ENCODE measurements at places on chromosomes 3 and 15. TPM values are rescaled to one million over a fixed set of nuclear protein-coding genes. Genes with fewer than 3 reads are reported as not detected.

- peaks cover 46% of the 10 kb centered on the region for H3K27me3 ChIP-seq
- no peak for DNase-seq
- no peaks in the 10 kb centered on the region for H3K4me1 ChIP-seq
- H3K27ac ChIP-seq, result no peak overlapping the region
These were observed 742 bp downstream of the CAMKV start for GRCh38 chr3:49868862-49869466.

DNA sequence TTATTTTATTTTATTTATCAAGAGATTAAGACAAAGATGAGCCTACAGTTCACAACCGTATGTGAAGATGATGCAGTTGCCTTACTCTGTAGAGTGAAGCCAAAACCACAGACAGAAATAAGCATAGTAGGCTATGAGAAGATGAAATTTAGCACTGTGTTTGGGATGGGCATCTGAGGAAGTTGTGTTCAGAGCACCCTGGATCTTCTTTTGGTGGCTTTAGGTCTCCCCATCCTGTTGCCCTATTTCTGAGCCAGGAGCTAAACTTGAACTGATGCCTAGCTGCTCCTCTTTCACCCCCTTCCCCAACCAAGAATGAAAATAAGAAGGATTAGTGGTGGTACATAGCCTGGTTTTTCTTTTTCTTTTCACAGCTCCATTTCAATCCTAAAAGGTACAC is 328.1 kb upstream of the TBL1XR1 start:
- DNase-seq, result no peak
- peaks cover 23% of the 10 kb centered on the region for H3K4me1 ChIP-seq
- H3K27me3 ChIP-seq, result no peaks in the 10 kb centered on the region
- H3K27ac ChIP-seq, result peak overlapping the region; percentile 77
- H3K36me3 ChIP-seq, result no peaks in the 10 kb centered on the region

The PLA2G4E gene
- total RNA-seq, result not detected

- H3K36me3 ChIP-seq, result no peaks in the 10 kb centered on the region
- peaks cover 12% of the 10 kb centered on the region for H3K4me1 ChIP-seq
- H3K4me3 ChIP-seq, result no peak overlapping the region
- no peak overlapping the region for H3K27ac ChIP-seq
- H3K27me3 ChIP-seq, result no peaks in the 10 kb centered on the region
These were observed 27.1 kb upstream of the PIK3CB start for GRCh38 chr3:138861798-138862197.
